ENCODE measurements at places on chromosomes 4 and X.
A peak's percentile ranks its signal among the peaks of the same experiment; 100 is the strongest.

- DNase-seq, result peak; percentile 95
Observed at GRCh38 chr4:101693842-101694398, 96.6 kb upstream of the BANK1 start.

DNA sequence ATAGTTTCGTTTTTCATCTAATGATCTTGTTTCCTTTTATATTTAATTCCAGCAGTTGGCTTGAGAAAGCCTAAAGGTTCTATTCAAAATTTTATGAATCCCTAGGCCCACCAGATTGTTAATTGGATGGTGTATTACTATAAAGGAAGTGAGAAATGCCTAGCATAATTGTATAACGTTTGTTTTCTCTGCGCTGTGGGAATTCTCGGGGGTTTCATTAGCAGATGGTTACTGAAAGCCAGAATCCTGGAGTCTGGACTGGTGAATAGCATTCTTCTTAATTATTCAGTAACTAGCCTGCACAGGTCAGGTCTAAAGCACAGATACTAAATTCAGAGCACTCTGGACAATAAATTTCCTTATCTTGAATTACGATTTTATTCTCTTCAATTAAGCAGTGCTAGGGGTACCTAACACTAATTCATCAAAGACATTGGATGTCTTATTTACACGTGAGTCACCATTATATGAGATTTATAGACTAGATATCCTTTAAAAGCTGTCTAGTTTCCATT lies 459.4 kb downstream of the DTHD1 start:
- DNase-seq, result no peak

DNA sequence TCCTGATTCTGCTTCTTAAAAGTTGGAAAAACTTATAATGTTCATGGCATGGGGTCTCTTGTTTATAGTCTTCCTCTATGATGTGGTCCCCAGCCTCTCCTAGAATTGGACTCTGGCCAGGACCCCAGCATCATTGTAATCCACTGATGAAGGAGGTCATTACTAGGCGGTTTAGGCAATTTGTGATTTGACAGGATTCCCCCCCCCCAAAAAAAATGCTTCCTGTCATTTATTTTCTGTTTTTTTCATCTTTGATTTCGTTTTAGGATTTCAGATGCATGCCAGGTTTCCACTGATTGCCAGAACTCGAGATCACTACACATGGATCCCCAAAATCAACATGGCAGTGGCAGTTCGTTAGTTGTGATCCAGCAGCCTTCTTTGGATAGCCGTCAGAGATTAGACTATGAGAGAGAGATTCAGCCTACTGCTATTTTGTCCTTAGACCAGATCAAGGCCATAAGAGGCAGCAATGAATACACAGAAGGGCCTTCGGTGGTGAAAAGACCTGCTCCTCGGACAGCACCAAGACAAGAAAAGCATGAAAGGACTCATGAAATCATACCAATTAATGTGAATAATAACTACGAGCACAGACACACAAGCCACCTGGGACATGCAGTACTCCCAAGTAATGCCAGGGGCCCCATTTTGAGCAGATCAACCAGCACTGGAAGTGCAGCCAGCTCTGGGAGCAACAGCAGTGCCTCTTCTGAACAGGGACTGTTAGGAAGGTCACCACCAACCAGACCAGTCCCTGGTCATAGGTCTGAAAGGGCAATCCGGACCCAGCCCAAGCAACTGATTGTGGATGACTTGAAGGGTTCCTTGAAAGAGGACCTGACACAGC lies 4.9 kb downstream of the SPRY1 start:
- DNase-seq, result no peak

GRCh38 chrX:54482839-54483593 lies 13.0 kb downstream of the FGD1 start:
- DNase-seq, result no peak

DNA sequence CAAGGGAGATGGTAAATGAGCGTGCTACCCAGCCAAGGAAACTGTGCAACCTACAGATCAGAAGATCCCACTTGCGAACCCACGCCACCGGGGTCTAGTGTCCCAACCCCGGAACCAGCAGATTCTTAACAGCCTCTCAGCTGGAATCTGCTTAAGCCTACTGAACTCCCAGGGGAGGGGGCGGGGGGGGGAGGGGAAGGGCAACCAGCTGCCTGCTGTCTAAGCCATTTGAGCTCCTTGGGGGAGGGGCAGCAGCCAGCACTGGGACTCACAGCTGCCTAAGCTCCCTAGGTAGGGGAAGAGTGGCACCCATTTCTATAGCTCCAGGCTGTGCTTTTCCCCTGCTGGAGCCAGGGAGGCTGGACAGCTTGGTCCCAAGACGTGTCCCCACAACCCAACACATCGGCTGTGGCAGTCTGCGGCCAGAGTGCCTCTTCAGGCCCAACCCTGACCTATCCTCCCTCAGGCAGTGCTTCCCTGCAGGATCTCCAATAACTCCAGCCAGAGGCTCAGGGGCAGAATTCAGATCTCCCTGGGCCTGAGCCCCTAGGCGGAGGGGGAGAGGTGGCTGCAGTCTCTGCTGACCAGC lies 289.2 kb downstream of the LDB2 start:
- no peak for DNase-seq

GRCh38 chrX:136143711-136144110 lies 3.6 kb upstream of the FHL1 start:
- DNase-seq, result no peak

GRCh38 chr4:189815404-189816192 lies 125.1 kb upstream of the FRG1 start:
- no peak for DNase-seq

GRCh38 chr4:188206783-188207182 lies 67.5 kb downstream of the TRIML1 start:
- no peak for DNase-seq

DNA sequence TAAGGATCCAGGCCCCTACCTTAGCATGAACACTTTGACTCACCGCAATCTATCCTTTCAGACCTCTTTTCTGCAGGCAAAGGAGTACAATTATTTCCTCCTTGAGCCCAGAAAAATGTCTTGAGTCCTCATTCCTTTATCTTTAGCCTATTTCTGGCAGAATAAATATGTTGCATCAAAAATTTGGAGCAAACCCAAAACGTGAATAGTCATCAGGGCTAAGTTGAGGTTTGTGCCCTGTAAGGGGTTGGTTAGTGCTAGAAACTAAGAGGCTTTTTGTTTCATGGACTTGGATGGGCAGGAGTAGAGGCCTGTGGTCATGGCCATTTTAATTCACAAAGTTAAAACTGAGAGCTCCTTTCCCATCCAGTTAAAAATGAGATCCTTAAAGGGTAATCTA lies 460.3 kb downstream of the GBA3 start:
- DNase-seq, result no peak

DNA sequence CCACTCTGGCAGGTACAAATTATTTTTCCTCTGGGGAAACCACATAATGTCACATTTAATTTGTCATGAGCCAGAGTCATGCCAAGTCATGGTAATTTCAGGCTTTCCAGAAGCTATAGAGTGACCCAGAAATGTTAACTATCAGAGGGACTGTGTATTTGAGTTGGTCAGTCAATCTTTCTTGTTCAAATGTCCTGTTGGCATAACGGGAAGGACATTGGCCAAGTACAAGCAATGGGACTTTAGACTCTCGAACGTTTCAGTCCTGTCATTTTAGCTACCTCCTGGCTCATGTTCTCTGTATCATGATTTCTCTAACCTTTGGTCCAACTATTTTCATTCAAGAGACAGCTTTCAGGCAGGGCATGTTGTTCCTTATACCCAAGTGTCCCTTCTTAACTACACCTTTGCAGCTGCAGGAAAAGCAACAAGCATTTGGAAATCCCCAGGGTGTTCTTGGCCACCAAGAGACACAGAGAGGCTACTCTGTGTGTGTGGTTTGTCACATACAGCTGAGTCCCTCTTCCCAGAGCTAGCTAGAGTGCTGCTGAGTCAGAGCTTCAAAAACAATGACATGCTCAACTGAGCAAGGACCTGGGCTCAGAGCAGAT lies 142.6 kb downstream of the EGF start:
- DNase-seq, result peak; percentile 15

GRCh38 chr4:188400451-188400850 lies 261.2 kb downstream of the TRIML1 start:
- DNase-seq, result peak; percentile 15

GRCh38 chr4:8495803-8496202 lies 55.2 kb downstream of the TRMT44 start:
- DNase-seq, result no peak

DNA sequence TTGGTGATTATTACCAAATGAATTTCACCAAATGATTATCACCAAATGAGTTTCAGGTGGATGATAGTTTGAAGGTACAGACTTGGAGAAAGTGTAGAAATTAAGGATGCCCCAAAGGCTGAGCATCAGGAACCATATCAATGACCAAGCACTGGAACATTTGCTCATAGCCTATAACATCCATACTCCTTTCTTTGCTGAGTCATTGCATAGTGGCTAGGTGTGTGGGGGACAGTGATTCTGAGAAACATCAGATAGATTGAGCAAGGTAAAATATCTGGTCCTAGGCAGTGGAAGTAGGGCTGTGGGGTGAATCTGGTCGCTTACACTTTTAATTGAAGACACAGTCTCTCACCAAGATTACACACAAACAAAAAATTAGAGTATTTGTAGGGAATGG lies 1362.5 kb upstream of the PABPC4L start:
- DNase-seq, result no peak

DNA sequence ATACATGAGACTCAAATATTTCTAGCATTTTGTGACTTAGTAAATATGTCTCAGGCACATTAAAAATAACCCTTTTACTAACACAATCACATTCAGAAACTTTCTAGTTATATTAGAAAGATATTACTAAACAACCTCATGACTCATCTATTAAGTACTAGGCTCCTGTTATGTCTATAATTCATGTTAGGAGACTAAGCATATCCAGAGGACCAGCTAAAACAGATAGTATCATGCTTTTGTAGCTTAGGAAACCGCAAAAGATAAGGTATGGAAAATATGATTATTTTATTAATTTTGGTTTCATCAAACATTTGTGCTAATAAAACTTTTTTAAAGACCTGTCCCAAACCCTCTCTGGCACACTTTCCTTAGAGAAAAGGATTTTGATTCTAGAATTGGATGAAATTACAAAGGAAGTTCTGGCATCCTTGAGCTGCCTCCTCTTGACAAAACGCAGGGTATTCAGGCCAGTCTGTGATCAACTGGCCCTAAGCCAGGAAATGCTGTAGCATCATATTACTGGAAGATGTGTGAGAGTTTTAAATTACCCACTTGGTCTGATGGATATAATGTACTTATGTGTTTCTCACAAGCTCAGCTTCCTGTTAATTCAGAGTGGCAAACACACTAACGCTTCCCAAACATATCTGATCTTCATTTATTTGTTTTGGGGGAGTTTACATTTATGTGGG lies 60.4 kb downstream of the NRK start:
- peak; percentile 2 for DNase-seq

DNA sequence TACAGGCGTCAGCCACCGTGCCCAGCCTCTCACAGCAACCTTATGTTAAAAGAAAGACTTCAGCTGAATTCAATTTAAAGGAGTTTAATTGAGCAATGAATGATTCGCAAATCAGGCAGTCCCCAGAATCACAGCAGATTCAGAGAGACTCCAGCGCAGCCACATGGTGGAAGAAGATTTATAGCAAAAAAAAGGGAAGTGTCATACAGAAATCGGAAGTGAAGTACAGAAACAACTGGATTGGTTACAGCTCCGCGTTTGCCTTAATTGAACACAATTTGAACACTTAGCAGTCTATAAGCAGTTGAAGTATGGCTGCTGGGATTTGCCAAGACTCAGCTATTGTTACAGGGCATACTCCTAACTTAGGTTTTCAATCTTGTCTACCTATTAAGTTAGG lies 19.8 kb downstream of the CENPVL3 start:
- no peak for DNase-seq

DNA sequence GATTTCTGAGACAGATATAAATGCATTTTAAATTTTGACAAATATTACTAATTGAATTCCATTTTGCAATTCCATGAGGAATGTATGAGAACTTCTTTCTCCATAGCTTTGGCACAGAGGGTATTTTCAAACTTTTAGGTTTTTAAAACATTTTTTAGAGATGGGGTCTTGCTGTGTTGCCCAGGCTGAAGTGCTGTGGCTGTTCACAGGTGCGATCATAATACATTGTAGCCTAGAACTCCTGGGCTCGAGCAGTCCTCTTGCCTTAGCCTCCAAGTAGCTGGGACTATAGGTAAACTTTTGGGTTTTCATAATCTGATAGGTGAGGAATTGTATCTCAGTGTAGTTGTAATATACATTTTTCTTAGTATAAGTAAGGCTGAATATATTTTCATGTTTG lies 53.4 kb downstream of the ANXA3 start:
- no peak for DNase-seq

GRCh38 chr4:166146806-166147540 lies 273.9 kb downstream of the TLL1 start:
- DNase-seq, result no peak

GRCh38 chrX:77731821-77732419 lies 54.1 kb downstream of the ATRX start:
- no peak for DNase-seq

- no peak for DNase-seq
Observed at GRCh38 chr4:89287945-89288344, 19.7 kb downstream of the GPRIN3 start.
